Hematopoietic multipotent progenitor cell treated with erythropoietin and hydrocortisone succinate and interleukin-3 and kit ligand, for 4 days (in vitro differentiated cells): ENCODE measurements at places on chromosomes 4 and X.

DNA sequence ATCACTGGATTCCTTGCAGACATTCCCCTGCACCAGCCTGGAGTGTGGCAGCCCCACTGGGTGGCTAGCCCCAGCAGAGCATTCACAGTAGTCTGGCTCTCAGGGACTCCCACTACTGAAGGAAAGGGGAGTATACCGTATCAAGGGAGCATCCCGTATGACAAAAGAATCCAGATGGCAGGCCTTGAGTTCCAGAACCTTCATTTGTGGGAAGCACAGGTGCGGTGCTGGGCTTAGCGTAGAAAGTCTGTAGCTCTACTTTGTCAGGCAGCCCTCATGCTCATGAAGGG is 79.6 kb downstream of the CENPC start:
- no peak for DNase-seq

DNA sequence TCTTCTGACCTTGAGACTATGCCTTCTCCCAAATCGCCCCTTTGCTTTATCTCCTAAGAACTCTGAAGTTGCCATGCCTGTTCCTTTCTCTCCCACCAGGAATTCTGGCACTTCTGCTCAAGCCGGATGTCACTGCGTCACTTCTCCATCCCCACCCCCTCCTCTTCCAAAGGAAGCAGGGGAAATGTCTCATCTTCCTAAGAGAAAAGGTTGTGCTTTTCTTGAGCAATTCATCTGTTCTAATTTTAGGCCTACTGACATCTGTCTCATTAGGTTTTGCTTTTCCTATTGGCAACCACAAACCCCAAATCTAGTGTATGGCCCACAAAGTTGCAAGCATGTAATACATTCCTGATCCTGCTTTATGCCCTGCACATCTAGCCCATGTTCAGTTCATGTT is 163.1 kb upstream of the PLAC1 start:
- no peak for DNase-seq

GRCh38 chr4:27886120-27886519 is 1025.5 kb downstream of the STIM2 start:
- DNase-seq = no peak

GRCh38 chrX:3697701-3698279 is 15.7 kb downstream of the PRKX start:
- DNase-seq = no peak

- no peak for DNase-seq
These were observed 19.3 kb upstream of the HTRA3 start for GRCh38 chr4:8250227-8250626.

DNA sequence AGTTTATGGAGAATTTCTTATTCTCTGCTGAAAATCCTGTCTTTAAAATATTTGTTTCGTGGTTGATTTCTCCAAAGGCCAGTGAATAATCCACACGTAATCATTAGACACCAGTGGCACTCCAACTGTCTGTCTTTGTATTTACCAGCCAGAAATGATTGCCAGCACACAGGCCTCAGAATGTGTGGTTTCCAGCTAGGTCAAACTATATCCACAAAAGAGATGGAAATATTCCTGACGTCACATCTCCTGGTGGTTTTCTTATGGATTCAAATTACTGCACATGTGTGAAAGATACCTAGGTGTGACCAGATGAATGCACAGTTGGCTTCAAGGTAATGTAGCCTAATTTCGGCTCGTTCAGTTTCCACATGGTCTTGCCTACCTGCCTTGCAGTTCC is 27.2 kb upstream of the TENM3 start:
- DNase-seq = no peak

DNA sequence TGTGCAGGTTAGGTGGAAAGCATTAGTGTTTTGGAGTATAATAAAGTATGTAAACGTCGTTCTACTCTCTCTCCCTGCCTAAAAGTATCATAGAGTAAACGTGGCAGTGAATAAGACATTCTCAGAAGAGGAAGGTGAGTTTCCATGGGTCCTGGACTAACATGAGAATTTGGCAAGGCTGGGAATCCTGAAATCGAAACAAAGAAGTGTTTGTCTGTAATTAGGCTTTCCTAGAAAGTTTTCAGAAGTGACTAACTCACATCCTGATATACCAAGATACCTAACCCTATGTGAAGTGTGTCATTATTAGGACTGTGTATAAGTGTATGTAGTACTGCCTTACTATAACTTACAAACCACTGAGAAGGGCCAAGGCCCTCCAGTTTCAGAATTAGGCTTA is 50.7 kb upstream of the MAOA start:
- no peak for DNase-seq

DNA sequence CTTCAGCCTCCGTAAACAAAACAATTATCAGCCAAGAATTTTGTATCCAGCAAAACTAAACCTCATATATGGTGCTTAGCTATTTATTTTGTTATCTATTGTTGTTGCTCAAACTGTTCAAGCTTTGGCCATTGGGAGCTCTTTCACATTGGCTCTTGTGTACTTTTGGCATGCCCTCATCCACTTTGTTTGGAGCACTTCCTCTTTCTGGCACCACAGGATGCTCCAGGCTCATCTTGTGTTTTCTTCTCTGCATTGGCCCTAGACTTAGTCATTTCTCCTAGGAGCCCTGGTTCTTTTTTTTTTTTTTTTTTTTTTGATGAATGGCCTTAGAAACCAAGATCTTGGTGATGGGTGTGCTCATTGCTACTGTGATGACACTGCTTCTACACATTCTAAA is 74.5 kb downstream of the DIPK2B start:
- peak; percentile 12 for DNase-seq

GRCh38 chr4:163611182-163611581 is 116.7 kb downstream of the TMA16 start:
- peak; percentile 61 for DNase-seq

- DNase-seq = no peak
These were observed 48.8 kb downstream of the AFAP1 start for GRCh38 chr4:7890635-7891393.

DNA sequence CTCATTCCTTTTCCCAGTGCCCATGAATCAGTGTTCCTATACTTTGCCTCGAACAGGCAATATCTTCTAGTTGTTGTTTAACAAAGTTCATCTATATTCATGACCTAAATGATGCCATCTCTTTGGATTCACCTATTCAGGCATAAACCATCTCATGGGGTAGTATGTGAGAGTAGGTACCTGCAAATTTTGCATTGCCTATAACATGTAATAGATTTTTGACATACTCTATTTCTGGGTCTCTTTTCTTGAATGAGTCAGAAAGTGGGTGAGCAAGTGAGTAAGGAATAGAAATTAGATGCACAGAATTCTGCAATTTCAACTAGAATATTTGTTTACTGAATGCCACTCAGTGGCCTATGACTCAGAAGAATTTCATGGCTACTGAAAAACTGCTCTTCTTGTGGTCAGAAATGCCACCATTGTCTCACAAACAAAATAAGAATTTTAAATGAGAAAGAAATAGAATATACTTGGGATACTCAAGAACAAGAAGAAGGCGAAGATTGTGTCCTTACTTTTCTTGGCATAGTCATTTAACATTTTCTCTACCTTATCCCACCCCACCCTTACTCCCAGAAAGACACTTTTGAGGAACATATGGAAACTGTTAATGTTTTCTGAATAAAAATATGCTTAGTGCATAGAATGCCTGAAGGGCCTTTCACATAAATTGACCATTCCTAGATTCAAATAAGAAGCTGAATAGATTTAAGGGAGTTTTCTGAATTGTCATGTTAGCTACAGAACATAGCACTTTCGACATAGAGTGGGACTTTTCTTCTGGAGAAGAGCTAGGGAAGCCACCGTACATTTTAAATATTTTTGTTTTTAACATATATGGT is 86.8 kb downstream of the HHIP start:
- no peak for DNase-seq

- peak; percentile 47 for DNase-seq
These were observed 67.7 kb upstream of the PGRMC2 start for GRCh38 chr4:128355305-128355704.

DNA sequence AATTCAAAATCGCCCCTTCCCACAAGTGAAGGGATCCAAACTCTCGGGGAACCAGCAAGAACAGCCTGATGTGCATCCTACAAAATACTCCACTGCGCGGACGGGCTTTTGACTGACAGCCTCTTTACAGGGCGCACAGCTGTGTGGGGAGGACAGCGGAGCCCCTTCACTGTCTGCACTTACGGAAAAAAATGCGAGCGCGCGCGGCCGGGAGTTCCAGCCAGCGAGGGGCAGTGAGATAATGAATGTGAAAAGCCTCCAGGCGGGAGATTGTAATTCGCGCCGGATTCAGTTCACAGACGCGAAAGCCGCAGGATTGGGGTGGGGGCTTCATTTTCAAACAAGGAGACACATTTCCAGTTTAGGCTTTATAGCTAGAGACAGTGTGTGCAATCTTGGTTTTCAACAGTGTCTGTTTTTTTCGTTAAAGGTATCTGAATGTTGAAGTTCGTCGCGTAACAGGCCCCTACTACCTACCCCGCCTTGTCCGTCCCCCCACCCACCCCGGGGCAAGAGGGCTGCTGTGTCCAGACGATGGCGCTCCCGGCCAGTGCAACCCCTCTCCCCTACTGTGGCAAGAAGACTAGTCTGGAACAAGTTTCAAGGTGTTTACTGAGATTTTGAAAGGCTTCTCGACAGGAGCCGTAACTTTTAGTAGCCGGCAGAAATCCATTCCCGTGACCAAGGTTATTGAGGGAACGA is 1.7 kb upstream of the GPR50 start:
- DNase-seq = no peak

GRCh38 chrX:127300511-127300910 is 481.0 kb downstream of the PRR32 start:
- no peak for DNase-seq

DNA sequence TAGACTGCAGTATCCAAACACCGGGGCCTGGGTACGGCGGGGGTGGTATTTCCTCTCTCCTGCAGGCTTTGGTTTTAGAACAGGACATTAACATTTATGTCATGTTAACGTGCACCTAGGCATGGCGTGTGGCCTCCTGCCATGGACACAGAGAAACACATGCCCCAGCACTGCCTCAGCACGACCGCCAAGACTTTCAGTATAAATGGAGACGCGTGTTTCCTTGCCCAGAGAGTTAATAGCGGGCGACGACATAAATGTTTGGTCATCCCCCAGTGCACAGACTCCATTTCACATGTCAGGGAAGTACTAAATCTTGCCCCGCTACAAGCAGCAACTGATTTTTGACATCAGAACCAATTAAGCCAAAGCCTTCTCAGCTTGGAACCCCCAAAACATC is 737.9 kb downstream of the RAB28 start:
- DNase-seq = no peak

DNA sequence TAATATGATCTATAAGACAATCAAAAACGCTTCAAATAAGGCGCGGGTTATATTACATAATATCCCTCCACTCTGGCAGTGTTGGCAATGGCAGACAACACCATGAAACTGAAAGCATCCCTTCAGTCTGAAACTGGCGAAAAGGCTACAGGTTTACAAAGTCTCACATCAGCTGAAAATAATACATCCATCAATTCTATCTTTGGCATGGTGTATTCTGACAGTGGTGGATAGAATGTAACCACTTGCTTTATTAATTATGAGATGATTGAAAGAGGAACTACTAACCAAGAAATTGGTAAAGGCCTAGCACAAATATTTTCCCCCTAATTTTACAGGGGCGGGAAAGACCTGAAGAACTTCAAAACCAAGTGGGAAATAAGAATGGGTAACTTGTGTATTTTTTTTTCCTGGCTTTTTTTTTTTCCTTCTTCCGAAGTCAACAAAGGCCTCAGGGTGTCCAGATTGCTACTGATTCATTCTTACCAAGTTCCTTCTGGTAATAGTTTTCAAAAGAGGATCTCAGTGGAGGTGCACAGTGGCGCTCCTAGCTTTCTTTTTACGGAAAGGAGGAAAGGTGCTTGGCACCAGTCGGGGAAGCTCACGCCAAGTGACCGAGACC is 728 bp downstream of the UBA6 start:
- peak; percentile 39 for DNase-seq

DNA sequence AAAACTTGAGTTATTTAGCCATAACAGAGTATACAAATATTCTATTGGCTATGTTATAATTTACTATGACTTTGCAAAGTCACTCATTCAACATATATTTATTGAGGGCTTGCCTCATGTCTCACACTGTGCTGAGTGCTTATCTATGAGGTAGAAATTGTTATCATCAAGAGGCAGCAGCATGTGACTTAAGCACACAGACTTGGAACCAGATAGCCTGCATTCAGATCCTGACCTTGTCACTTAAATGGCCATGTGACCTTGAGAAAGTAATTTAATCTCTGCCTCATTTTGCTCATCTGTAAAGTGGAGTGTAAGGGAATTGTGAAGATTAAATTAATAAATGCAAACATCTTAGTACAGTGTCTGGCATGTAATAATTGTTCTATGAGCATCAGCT is 10.1 kb upstream of the EXOSC9 start:
- DNase-seq = peak; percentile 85

DNA sequence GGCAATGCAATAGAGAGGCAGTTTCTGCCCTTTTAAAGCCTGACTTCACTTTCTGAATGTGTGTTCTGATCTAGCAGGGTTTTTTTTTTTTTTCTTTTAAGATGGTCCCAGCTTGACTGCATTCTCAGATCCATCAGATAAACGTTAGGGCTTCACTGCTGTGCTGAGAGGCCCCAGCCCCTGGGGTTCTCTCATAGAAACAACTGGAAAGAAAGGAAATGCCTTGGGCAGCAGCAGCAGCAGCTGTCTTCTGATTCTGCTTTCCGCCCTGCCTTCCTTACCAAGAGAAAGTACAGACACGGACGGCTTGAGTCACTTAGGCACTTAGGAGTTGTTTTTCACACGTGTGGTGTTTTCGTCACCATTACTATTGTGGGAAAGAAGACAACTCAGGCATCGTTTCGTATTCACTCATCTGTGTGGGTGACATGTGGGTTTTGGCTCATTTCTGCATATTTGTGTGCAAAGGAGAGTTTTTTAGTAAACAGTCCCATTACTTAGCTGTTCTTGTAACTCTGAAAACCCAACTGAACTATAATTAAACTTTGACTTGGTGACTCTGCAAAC is 172.0 kb downstream of the PTTG2 start:
- peak; percentile 50 for DNase-seq

GRCh38 chr4:150821641-150822040 is 193.4 kb downstream of the LRBA start:
- DNase-seq = no peak

GRCh38 chr4:56641494-56642051 is 39.5 kb downstream of the HOPX start:
- no peak for DNase-seq

DNA sequence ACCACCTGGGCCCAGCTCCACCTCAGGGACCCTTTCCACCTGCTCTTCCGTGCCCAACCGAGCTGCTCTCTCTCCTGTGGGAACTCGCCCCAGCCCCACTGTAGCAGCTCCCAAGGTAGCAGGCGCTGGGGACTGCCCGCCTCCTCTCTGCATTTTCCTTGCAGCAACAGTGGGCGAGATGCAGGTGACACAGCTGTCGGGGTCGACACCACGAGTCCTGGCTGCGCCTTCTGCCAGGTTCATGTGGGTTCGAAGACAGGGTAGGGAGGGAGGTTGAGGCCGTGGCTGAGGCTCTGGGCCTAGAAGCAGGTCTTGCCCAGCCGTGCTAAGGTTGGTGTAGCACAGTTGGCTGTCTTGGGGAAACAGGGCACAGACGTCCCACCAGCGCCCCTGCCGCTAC is 245.2 kb upstream of the FSTL5 start:
- DNase-seq = no peak
